Activated CD4-positive, alpha-beta T cell treated with anti-CD3 and anti-CD28 coated beads, Interleukin-2, amount 10 ng/mL, durations not matched to agents 24 days and 14 days (primary cell): ENCODE measurements at places on chromosomes 2 and 18. TPM values are rescaled to one million over a fixed set of nuclear protein-coding genes. Genes with fewer than 3 reads are reported as not detected.

PFN4 gene
- total RNA-seq = 0.47 TPM in 1 of 2 replicates, not detected in the other

- peak; percentile 75 for DNase-seq
Measured at GRCh38 chr18:58438161-58438957, 190.5 kb downstream of the ALPK2 start.

GRCh38 chr2:72794572-72794971 is 31.3 kb downstream of the EXOC6B start:
- DNase-seq = no peak

DNA sequence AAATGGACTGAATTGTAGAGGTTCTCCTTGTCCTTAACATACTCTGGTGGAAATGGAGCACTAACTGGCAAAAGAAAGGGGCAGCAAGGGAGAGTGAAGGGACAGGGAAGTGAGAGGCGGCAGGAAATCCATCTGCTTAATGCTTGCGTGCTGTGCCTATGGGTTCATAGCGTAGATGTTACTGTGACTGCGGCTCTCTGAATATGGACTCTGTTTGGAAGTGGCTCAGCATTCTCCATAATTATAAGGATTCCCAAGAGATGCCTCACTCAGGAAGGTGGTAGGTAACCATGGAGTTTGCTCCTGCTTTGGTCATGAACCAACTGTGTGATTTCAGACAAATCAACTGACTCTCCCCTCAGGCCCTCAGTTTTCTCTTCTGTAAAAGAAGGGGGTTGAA is 50.0 kb downstream of the MYO3B start:
- DNase-seq = no peak

GRCh38 chr2:16104949-16105668 is 164.8 kb downstream of the MYCN start:
- no peak for DNase-seq

DNA sequence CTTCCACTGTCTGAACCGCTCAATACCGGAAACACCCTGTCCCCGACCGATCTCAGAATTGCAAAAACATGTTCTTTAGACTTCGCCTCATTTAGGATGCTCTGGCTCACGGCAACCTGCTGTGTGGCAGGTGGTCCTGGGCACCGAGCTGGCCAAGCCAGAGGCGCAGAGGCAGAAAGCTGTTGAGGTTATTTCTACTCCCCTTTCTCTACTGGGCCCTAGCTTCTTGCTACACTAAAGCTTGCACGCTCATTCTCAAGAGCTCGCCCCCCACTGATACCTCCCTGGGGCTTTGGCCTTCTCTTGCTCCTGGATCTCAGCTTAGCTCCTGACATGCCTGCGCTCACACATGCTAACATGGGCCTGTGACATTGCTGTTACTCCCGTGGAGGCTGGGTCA is 417.4 kb downstream of the LPIN1 start:
- no peak for DNase-seq

MPV17 gene
- total RNA-seq = 86.8 and 89.1 TPM in 2 replicates

DNA sequence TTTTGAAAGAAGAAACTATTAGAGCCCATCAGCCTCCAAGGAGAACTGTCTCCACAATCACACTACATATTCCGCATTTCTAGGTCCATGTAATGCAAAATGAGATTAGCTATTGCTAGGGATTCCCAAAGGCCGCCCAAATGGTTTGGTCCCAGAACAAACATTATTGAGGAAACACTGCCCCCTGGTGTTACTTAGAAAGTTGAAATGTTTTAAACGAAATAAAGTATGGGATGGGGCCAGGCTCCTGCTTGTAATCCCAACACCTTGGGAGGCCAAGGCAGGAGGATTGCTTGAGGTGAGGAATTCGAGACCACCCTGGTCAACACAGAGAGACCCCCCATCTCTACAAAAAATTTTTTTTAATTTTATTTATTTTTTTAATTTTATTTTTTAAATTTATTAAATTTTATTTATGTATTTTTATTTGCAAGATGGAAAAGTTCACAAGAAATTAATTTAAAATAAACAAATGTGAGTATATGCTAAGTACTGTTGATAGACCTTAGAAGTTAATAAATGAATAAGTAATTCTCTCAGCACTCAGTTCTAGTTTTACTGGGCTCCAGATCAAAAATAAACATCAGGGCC is 5.5 kb downstream of the NHEJ1 start:
- DNase-seq = peak; percentile 84

DNA sequence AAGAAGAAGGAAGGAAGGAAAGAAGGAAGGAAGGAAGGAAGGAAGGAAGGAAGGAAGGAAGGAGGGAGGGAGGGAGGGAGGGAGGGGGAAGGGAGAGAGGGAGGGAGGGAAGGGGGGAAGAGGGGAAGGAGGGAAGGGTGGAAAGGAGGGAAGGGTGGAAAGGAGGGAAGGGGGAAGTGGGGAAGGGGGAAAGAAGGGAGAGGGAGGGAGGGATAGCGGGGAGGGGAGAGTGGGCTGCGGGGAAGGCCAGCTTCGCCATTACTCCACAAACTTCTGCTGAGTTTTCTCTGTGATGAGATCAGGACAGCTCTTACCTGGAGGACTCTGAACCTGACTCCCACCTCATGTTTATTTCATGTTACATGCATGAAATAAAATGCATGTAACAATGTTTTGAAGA is 601.5 kb upstream of the FSHR start:
- no peak for DNase-seq

GRCh38 chr2:210046851-210047500 is 44.5 kb downstream of the RPE start:
- DNase-seq = no peak

GRCh38 chr18:9804517-9805104 is 81.2 kb upstream of the TXNDC2 start:
- no peak for DNase-seq

- DNase-seq = no peak
Measured at GRCh38 chr18:49904871-49905555, 91.7 kb upstream of the ACAA2 start.

CHRND gene
- total RNA-seq = not detected in 2 replicates

GRCh38 chr2:142849820-142850219 is 27.6 kb upstream of the KYNU start:
- DNase-seq = no peak

- DNase-seq = no peak
Measured at GRCh38 chr2:71804281-71804751, 343.3 kb downstream of the CYP26B1 start.

- DNase-seq = no peak
Measured at GRCh38 chr2:55003706-55004639, 46.3 kb downstream of the RTN4 start.

GRCh38 chr2:207123776-207124391 is 41.9 kb downstream of the KLF7 start:
- DNase-seq = no peak

DNA sequence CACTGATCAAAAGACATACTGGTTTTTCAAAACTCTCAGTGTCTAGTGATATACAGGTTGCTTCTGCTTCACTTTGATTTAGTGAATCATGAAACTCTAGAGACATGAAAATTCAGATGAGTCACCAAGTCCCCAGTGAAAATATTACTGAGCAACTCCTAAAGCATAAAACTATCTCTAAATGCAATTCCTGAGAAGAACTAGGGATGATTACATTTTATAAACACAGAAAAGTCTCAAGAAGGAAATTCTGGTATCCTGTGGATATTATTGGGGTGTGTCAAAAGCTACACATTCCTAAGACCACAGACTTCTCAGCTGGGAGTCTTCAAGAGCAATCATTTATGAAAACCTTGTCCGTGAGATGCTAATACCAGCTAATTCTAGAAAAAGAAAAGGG is 9.7 kb downstream of the LRRTM4 start:
- no peak for DNase-seq

DNA sequence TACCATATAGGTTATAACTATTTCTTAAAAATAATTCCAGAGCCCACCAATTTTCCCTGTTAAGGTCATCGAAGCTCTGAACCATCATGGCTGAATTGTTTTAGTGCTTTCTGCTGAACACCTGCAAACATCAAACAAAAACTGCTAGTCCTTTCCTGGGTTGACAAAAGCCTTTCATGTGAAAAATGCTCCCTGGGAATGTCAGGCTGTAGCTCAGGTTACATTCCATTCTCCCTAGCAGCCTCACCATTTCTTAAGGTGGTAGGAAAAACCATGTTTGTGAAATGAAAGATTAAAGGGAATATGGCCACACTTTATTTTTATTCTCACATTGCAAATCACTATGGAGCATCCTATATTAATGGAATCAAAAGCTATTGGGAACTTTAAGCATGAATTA is 5.7 kb downstream of the TCF4 start:
- no peak for DNase-seq

TNFAIP6 gene
- total RNA-seq = not detected in 2 replicates

IL36G gene
- total RNA-seq = not detected in 2 replicates

SPEG gene
- total RNA-seq = 0.07 TPM in 1 of 2 replicates, not detected in the other

- no peak for DNase-seq
Measured at GRCh38 chr2:109523536-109524361, 90.0 kb downstream of the SEPTIN10 start.

TRPM8 gene
- not detected in 2 replicates for total RNA-seq

- no peak for DNase-seq
Measured at GRCh38 chr2:201559067-201559710, 84.1 kb downstream of the TMEM237 start.

DNAH7 gene
- not detected in 2 replicates for total RNA-seq

DNA sequence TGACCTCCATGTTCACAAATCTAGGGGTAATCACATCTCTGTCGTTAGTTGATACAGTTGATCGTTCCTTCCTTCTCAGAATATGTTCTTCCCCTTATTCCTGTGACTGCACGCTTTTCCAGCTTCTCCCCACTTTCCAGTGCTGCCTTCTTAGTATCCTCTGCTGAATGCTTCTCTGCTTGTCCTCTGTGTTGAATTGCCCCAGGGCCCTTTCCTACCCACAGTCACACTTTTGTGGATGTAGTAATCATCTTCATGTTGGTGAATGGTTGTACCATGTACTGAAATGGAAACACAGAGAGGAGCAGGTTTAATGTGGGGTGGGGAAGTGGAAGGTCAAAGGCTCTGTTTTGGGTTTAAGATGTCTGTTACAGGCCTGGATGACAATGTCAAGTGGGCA is 47.2 kb downstream of the EML6 start:
- peak; percentile 26 for DNase-seq

- DNase-seq = no peak
Measured at GRCh38 chr2:36805635-36806224, 109.2 kb downstream of the VIT start.

- DNase-seq = no peak
Measured at GRCh38 chr2:198356157-198356556, 551.8 kb downstream of the PLCL1 start.

TEKT4 gene
- total RNA-seq = 0.43 and 0.49 TPM in 2 replicates

RPRM gene
- total RNA-seq = not detected in 2 replicates

- DNase-seq = no peak
Measured at GRCh38 chr2:128780434-128781080, 461.9 kb upstream of the HS6ST1 start.

BMP10 gene
- not detected in 2 replicates for total RNA-seq

DNA sequence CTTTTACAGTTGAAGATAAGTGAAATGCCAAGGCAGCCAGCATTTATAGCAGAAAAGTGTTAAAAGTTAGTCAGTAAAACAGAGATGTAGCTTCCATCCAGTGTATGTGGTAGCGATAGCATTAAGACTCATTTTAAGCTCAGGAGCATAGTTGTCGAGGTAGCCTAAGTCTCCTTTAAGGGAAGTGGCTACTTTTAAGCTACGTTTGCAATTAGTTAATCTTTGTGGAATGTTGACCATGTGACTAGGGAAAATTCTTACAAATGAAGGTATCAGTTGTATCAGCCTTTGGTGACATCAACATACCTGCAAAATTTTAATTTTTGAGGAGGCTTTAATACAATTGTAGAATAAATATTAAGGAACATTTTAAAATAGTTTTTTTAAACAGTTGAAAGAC is 61.9 kb downstream of the LHCGR start:
- DNase-seq = no peak

DNA sequence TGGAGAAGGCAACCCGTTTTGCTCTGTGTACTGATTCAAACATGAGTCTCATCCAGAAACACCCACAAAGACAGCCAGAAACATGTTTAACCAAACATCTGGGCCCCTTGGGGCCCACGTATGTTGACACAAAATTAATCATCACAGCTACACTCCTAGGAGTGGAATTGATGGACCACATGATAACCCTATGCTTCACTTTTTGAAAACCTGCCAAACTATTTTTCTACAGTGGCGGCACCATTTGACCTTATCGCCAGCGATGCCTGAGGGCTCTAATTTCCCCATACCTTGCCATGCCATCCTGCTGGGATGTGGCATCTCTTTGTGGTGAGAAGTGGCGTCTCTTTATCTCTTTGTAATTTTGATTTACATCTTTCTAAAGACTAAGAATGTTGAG is 38.5 kb downstream of the PSMG2 start:
- DNase-seq = no peak

DNA sequence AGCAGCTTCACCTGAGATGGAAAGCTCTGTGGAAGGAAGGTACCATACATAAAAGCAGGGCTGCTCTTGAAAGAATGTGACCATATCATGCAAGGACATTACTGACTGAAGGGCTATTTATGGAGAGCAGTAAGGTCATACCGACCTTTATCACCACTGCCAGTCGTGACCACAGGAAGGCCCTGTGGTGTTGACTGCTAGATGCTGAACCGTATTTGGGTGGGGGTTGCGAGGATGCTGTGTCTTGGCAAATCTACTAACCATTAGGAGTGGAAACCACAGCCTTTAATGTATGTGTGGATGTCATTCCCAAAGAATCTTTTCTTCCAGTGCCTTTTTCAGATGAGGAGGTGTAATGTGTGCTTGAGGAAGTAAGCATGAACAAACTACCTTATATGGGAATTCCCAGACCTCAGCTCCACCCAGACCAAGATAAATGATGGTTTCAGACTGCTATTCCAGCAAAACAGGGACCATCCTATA is 60.8 kb downstream of the LIMS1 start:
- DNase-seq = peak; percentile 62

- no peak for DNase-seq
Measured at GRCh38 chr18:79936641-79937040, 14.8 kb downstream of the SLC66A2 start.

IMPACT gene
- total RNA-seq = 13.2 and 13.6 TPM in 2 replicates

DNA sequence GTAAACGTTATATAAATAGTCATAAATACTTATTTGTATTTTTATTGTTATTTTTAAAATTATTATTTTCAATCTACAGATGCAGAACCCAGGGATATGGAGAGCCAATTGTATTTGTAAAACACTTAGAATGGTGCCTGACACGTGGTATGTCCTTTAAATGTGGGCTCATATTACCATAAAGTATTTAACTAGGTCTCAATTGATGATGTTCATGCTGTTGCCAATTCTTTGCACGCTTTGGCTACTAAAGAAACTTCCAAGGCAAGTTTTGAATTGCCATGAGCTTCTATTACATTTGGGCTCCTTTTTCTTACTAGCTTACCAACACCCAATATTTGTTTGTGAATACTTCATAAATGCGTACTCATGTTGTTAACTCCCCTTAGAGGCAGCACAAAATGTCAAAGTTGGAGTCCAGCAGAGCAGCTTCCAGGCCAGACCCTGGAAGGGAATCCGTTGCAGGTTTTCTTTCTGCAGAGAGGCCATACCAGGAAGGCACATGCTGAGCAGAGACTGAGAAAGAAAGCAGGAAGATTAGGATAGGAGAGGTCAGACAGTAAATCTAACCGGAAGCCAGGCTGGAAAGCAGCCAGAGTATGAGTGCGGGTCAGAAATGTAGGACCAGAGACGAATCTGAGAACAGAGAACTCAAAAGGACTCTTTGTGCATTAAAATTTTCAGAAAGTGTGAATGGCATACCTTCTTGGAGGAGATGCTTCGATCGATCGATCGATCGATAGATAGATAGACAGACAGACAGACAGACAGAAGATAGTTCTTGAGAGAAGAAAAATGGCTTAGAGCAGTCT is 4.2 kb upstream of the NOSTRIN start:
- no peak for DNase-seq
